OCI-LY7 (cell line): ENCODE measurements at places on chromosomes 5 and 9.

- DNase-seq, result no peak
Observed at GRCh38 chr5:139246394-139246793, 47.1 kb upstream of the MATR3 start.

DNA sequence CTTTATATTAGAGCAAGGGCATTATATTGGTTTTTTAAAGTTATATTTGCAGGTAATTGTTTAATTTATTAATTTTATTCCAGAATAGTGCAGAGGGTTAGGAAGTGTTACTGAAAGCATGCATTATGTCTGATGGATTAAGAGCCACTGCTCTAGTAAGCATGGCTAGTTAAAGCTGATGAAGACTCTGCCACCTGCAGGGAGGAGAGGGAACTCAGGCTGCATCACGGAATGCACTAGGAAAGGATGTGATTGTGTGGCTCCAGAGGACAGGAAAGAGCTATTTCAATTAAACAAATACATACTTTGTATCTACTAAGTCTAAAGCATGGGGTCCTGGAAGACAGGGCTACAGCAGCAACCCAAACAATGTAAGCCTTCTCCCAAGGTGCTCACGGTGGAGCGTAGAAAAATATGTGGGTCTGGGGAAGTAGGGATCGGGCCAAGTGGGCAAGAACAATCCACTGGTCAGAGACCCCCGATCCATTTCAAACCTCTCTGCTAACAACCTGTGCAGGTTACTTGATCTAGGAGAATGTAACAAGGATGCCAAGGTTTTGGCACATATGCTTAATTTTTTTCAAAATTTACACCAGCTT, 15.3 kb upstream of the GRXCR2 start:
- DNase-seq, result peak; percentile 13

DNA sequence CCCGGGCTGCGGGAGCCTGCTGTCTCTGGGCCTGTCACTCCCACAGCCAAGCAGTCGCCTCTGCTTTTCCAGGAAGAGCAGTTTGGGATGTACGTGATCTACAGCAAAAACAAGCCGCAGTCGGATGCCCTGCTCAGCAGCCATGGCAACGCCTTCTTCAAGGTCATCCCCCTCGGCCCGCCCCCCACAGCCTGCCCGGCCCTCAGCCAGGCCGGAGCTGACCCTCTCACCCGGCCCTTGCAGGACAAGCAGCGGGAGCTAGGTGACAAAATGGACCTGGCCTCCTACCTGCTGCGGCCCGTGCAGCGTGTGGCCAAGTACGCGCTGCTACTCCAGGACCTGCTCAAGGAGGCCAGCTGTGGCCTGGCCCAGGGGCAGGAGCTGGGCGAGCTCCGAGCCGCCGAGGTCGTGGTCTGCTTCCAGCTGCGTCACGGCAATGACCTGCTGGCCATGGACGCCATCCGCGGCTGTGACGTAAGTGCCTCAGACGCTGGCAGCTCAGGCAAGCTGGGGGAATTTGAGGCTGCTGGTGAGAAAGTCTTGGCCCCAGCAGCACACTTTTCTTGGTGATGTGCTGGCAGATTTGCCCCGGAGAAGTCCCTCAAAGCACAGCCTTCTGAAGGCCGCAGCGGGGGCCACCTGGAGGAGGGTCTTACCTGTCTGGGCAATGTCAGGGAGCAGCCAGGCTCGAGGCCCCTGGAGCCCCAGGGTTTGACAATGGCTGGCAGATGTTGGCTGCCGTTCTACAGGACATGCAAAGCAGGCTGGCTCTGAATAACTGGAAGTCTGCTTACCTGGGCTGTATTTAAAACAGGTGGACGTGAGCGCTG, 20.1 kb upstream of the LRRC14B start:
- no peak for DNase-seq

DNA sequence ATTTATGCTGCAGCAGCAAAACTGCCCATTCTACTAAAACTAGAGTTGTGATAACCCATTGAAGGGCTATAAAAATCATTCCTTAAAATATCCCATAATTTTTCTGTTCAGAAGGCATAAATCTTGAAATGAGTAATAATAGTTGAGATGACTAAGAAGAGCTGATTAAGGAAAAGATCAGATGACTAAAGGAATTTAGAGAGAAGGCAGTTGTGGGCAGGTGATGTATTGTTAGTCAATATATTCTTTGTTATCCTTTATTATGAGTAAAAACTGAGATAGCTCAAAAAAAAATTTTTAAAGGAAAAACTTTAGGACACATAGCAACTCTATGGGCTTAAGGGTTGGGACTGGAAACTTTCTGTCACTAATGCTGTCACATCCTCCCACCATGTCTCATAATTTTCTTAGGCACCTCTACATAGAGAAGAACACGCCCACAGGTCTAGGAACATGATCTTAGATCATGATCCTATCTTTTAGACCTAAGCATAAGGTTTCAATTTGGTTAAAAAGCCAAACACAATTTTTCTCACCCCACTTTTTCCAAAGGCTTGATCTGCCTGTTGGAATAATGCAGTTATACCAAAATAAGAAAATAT, 597.5 kb upstream of the MEF2C start:
- no peak for DNase-seq

DNA sequence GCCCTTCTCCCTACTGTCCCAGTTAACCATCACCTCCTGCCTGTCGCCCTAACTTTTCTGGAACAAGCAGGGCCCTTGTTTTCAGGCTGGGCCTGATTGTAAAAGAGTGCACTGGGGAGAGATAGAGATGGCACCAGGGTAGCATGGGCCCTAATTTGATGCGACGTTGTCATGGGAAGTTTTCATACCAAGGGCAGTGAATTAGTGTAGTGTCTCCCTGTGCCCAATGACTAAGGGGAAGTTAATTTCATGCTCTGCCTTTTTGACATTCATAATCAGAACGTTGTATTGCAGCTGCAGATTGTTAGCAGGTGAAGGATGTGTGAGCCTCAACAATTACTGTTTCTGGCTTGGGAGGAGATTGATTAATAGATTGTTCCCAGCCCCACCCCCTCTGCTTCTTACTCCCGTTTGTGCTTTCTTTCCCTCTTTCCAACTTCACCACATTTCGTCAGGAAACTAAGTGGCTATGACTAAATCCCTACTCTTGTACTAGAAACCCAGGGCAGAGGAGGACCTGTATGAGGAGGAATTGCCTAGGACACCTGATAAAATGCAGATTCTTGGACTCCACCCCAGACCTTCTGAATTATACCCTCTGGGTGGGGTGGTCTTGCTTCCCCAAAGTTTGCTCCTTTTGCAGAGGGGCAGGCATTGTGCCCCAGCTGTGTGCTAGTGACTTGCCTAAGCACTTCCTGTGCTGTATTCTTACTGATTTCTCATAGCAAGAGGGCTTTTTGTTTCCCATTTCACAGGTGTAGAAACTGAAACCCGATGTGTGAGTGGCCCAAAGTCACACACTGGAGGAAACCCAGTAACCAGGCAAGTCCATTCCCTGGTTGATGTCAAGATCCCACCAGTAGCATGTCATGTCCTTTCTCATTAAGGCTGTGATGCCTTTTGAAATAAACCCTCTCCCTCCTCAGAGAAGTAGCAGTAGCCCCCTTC, 56.3 kb downstream of the DAB2IP start:
- peak; percentile 90 for DNase-seq

GRCh38 chr9:91036826-91037510, 235.3 kb downstream of the SYK start:
- peak; percentile 72 for DNase-seq

DNA sequence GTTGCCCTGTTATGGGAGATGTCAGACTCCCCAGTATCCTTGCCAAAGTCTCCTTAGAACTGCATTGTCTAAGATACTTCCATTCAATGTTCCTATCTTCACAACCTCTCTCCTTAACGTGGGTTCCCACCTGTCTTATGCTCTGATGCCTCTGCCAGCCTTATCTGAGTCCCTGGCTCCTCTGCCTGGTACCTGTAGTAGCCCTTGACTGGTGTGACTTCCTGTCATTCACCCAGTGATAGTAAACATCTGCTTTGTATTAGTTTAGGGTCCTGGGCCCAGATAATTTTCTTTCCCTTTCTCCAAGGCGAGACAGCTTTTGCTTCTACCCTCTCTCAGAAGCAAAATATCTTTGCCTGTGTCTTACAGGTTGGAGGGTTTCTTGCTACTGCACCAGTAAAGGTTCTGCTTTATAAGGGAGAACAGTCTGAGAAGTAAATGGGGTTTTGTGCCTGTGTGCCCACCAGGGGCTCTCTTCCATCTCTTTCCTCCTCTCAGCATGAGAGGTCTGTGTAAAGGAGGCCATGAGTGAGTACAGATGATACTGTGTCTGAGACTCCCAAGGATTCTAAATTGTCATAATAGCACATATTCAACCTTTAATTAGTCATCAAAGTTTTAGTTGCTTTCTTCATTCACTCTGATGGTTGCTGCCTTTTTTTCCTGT, 220.8 kb downstream of the PRR16 start:
- peak; percentile 2 for DNase-seq

DNA sequence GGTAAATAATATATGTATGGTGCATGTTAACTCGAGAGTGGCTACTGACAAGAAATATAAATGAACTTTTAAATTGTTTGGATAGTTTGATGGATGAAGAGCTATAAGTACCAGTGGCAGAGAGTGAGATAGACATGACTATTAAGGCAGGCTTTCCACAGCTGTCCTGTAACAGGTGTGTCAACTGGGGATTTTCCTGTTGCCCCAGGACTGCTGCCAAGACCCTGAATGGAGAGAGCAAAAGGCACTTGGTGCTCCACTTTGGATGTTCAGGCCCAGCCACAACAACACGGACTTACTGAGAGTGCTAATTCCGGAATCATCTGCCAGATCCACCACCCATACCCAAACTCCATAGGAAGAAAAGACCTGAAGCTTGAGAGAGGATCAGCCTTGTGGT, 215.1 kb downstream of the SEC61B start:
- no peak for DNase-seq

DNA sequence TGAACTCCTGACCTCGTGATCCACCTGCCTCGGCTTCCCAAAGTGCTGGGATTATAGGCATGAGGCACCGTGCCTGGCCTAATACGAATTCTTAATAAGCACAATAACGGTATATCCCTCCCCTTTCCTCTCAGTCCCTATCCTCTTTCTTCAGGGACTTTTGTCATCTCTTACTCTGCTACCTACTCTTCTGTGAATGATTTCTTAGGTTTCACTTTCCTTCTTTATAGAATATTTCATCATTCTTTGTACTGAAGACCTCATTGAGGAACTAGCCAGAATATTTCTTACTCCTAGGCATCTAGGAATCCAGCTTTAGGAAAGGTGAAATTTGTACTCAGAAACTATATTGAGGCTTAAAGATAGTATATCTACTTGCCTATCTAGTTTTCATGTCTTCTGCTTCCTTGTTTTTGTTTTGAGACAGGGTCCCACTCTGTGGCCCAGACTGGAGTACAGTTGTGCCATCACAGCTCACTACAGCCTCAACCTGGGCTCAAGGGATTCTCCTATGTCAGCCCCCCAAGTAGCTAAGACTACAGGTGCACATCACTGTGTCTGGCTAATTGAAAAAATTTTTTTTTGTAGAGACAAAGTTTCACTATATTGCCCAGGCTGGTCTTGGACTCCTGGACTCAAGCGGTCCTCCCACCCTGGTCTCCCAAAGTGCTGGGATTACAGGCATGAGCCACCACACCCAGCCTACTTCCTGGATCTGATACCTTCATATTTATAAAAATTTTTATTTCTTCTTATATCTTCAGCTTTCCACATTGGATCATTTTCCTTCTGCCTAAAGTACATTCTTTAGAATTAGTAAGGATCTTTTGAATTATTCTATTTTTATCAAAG, 69.7 kb downstream of the GPBP1 start:
- no peak for DNase-seq

- DNase-seq, result no peak
Observed at GRCh38 chr5:170312301-170312595, 14.7 kb upstream of the LCP2 start.

GRCh38 chr5:40224421-40224820, 455.3 kb upstream of the PTGER4 start:
- DNase-seq, result no peak

- DNase-seq, result no peak
Observed at GRCh38 chr9:103941104-103941503, 153.0 kb upstream of the SMC2 start.

DNA sequence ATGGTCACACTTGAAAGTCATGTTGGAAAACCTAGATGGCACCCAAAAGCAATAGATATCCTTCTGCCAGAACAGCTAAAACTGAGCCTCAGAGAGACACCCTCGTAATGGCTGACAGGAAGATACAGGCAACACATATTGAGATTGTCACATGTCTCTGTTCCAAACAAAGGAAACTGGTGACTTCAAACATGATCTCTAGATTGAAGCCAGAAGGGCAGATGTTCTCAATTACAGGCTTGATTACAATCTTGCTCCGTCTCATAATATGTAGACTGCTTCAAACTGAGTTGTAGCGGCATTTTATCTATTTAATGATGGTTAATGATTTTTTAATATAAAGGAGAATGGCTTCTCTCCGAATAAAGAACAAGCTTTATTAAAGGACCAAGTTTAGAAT, 774.3 kb downstream of the KCTD16 start:
- DNase-seq, result no peak

- no peak for DNase-seq
Observed at GRCh38 chr5:59021286-59021673, 438.4 kb downstream of the RAB3C start.

GRCh38 chr9:137691646-137692351, 73.0 kb downstream of the EHMT1 start:
- no peak for DNase-seq

- DNase-seq, result no peak
Observed at GRCh38 chr9:69976152-69976551, 67.5 kb upstream of the MAMDC2 start.

DNA sequence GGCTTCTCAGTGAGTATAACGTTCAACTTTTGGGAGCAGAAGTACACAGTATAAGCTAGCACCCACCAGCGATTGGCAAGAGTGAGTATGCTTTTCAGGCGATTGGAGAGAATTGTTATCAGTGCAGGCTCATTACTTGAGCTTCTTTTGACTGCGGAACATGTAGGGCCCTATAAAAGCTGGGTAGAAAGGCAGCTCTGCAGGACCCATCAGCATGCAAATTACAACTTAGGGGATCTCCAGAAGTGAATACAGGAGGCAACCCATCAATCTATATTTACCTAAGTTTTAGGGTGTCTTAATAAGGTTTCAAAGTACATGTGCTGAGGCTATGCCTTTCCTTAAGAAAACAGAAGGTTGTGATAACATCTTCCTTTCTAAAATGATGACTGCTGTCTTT, 225.0 kb downstream of the MLLT3 start:
- DNase-seq, result no peak

- no peak for DNase-seq
Observed at GRCh38 chr9:124228516-124228915, 29.2 kb upstream of the NEK6 start.

DNA sequence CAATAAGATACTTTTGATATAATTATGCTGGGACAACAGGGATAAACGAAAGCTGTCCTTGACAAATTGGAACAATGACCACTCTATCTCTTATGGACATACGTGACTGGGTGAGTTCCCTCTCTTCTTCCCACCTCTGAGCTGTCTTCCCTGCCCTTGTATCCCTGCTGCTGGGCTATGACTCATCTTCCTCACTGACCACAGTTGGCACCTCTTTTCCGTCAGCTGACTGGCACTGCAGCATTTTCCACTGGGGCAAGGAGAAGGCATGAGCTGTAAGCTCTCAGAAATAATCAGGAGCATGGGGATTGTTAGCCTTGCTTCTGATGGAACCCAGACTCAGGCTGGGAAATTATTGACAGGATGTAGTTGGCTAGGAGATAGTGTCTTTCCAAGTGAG, 48.7 kb downstream of the PCSK1 start:
- no peak for DNase-seq
